ENCODE measurements at places on chromosomes 13 and 19. TPM values are rescaled to one million over a fixed set of nuclear protein-coding genes. Genes with fewer than 3 reads are reported as not detected.

GRIK5 gene
- total RNA-seq, result 0.33 TPM

ZNF880 gene
- total RNA-seq, result 21.9 TPM

FCGBP gene
- total RNA-seq, result 214 TPM

ZNF682 gene
- total RNA-seq, result 5.4 TPM

CPB2 gene
- total RNA-seq, result not detected
